T-cell (primary cell): ENCODE measurements at places on chromosomes 16 and 17.

- DNase-seq = no peak
These were observed 34.8 kb downstream of the RPGRIP1L start for GRCh38 chr16:53668869-53669268.

GRCh38 chr16:16797239-16797638, 418.3 kb downstream of the NPIPA7 start:
- DNase-seq = no peak

GRCh38 chr16:80689487-80689886, 114.9 kb downstream of the CDYL2 start:
- DNase-seq = no peak

DNA sequence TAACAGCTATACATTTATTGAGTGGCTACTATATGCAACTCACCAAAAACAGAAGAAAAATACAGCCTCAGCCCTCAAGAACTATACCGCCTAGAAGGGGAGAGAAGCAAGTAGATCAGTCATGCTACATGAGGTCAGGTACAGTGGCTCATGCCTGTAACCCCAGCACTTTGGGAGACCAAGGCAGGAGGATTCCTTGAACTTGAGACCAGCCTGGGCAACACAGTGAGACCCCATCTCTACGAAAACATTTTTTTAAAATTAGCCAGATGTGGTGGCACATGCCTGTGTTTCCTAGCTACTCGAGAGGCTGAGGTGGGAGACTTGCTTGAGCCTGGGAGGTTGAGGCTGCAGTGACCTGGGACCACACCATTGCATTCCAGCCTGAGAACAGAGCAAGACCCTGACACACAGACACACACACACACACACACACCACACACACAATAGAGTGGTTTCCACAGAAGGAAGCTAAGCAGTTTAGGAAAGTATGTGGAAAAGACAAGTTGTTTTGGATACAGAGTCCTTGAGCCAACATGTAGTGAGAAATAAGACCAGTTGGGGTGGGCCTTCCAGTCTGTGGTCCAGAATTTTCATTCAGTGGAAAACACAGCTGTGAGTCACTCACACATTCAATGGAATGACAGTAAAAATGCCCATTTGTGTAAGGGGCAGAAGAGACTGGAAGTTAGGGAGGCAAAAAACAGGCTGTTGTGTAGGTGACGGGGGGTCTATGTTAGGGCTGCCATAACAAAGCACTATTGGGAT, 10.7 kb upstream of the SNTB2 start:
- no peak for DNase-seq

- no peak for DNase-seq
These were observed 220.3 kb downstream of the PRKCA start for GRCh38 chr17:66522591-66523272.

- peak; percentile 74 for DNase-seq
These were observed 17.1 kb upstream of the CCR7 start for GRCh38 chr17:40582328-40582901.

DNA sequence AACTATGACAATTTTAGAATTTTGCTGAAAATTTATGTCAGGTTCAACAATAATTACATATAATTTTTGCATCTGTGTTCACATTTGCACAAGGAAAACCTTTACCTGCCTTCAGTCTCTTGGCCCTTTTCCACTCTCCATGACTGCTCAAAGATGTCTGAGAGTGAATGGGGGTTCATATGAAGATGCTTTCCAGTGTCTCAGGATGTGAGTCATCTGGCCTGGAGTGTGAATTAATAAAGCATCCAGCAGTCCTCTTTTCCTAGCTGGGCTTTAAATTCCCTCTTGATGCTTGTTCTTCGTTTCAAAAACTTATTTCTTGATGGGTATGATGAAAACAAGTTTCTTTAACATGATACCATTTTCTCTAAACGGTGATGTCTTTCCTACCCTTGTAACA, 99.9 kb downstream of the CDK5R1 start:
- DNase-seq = no peak

DNA sequence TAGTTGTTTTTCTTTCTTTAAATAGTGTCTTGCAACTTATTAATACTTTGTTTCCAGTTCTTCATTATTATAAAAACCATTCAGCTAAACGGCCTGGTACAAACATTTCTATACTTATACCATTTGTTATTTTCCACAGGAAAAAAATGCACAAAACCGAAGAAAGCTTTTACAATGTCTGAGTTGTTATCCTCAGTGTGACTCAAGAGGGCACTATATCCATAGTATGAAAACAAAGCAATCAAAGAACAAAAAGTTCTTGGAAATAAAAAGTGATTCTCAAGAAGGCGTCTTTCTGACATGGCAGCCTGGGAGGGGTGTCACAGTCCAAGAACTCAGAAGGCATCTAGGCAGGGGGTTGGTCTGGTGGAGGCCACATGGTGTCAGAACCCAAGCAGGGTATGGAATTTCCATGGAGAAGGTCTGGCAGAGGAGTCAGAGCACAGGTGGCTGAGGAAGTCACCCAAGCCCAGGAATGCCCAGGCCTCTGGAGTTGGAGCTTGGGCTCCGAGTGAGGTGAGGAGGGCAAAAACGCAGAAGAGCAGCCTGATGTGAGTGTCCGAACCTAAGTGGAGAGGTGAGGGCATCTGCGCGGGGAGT, 70.9 kb upstream of the ATP2A3 start:
- DNase-seq = no peak

- no peak for DNase-seq
These were observed 6.2 kb downstream of the LLGL2 start for GRCh38 chr17:75531721-75532072.

DNA sequence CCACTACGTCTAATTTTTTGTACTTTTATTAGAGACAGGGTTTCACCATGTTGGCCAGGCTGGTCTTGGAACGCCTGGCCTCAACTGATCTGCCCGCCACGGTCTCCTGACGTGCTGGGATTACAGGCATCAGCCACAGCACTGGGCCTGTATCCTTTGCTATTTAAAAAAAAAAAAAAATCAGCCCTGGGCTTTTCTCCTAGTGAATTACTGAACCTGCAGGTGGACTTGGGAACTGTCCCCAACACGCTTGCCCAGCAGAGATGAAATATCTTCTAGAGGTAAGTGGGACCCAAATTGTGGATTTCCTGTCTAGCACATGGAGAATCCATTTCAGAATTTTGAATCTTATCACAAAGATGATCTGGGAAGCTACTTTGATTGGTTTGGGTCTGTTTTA, 14.8 kb downstream of the CNOT1 start:
- no peak for DNase-seq

DNA sequence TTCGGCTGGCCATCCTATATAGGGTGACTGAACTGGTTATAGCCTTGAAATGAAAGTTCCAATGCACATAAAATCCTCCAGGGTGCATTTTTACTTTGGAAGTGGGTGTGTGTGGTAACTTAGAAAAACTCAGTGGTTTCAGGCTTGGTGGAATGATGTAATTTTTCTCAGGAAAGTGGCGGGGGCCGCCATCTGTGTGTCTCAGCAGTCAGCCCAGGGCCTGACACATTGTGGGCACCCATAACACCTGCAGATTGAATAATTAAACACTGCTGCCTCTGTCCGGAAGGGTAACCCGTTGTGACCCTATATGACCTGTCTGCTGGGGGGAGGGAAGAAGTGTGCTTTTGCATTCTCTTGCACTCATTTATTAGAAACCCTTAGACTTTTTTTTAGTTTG, 2.2 kb upstream of the PDP2 start:
- no peak for DNase-seq

DNA sequence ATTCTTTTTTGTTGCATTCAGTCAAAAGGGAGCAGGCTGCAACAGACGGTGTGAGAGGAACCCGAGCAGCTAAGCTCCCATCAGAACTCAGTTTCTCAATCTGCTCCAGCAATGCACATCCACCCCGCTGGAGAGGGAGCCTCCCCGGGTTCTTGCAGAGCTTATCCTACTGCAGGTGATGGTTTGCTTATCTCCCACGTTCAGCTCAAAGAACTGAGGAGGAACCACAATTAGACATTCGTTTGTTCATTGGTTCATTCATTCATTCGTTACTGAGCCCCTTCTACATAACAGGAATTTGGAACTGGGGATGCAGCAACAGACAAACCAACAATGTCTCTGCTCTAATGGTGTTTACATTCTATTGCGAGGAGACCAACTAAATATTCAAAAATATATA, 22.2 kb upstream of the ALOX15 start:
- no peak for DNase-seq
